ENCODE measurements at places on chromosomes 6 and 20.

- peak; percentile 99 for DNase-seq
These were observed at the start of gene PPP1R10 for GRCh38 chr6:30616811-30617564. TSS of gene PPP1R10 (minus strand) at chr6:30617243. CDS start at chr6:30609944, 7,299 bp downstream.

DNA sequence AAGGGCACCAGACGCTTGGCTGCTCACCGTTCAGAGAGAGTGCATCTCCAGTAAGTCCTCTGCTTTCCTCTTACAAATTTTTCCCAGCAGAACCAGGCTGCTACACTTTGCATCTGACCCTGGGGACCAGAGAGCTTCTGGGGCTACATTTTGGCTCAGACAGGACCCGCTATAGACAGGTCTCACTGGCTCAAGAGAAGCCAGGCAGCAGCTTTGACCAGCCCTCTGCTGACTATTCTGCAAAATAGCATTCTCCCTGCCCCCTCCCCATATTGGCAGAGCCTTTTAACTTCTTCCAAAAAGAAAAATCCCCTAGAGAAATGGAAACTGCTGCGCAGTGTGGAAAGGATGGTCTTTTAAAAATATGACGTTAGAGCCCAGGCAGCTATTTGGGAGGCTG lies 37.2 kb downstream of the CPXM1 start:
- DNase-seq, result no peak

DNA sequence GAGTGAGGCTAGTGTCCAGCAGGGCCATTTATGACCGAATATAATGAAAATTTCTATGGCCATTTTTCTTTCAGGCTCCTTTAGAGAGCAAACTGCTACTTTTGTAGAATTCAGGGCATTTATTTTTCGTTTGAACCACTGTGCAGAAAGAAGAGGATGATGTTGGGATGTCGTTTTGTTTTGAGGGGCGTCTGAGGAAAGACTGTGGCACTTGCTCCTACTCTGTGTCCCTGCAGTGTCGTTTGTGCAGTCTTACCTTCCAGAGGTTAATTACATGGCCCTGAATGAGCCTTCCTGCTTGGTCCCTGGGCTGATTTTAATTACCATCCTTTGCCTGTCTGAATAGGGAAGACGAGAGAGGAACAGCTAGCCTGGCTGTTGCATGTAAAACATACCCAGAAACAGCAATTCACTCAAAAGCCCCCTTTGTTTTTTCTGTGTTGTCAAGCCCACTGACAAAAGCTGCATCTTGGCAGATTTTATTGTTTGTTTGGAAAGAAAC lies 65.3 kb downstream of the CTNNBL1 start:
- no peak for DNase-seq

DNA sequence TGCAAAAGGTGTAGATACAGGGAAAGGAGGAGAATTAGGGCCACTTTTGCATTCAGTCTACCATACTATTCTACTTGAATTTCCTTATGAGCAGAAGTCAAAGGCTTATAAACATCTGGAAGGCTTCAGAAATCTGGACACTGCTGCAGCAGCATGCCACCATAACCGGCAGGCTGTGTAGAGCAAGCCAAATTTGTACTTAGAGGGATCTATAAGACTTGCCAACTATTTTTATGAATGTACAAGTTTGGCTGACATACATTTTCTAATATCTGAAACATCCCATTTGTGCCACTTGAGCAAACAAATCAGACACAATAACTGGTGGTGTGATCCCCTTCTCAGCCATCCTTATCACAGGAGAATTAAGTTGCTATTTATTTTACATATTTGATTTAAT lies 14.0 kb upstream of the PLCB1 start:
- DNase-seq, result no peak

DNA sequence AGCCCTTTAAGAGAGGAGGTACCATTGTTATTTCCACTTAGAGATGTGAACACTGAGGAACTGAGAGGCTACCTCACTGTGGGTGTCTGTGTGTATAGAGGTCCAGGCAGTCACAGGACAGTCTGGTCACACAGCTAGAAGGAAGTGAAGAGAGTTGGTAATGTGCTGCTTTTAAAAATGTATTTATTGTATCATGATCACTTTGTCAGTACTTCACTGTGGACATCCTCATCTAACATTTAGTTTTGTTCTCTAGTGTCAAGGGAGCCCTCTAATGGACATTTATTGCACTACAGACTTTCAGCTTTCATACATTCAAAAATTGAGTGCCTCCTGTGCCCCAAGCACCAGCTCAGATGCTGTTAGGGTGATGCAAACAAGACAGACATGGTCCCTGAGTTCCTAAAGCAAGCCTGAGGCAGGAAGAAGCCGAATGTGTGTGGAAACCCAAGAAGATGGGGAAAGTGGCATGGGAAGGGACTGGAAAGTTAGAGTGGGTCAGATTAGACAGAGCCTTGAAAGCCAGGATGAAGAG lies 123.0 kb downstream of the SLC16A10 start:
- peak; percentile 44 for DNase-seq

GRCh38 chr6:110778333-110778732 lies 36.9 kb downstream of the CDK19 start:
- no peak for DNase-seq

- no peak for DNase-seq
These were observed 15.6 kb upstream of the JAG1 start for GRCh38 chr20:10689385-10689784.

DNA sequence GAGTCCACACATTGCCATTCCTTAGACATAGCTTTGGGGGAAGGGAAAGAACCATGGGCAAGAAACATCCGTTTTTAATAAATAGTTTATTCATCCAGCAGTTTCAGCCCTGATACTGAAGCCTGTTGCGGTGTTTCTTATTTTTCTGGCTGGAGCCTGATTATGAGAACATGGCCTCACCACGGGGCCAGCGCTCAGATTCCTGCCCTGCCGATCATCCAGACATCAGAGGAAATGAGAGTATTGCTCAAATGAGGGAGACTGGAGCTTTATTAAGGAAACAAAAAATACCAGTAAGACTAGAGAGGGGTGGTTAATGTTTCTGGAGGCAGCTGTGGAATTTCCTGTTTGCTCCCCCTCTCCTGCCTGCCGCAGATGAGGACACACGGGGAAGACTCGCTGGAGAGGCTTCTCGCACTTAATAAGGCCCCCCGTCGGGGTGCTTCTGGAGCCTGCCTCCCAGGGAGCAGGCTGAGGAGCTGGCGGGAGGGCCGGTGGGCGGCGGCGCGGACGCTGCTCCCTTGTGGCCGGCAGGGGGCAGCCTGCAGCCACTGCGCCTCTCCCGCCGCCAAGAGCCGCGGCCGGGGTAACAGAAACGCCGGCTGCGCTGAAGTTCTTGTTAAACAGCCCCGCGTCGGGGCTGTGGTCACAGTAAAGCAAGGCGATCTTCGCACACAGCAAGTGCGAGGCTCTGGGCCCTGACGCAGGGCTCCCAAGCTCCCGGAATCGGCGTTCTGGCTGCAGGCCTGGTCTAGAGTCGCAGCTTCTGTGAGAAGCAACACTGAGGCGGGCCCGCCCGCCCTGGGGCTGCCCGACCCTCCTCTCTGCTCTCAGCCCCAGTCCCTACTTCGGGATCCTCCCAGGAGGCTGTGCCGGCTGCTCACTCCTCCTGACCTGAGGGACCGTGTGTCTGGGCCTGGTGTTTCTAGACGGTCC lies 17.5 kb downstream of the LEMD2 start:
- peak; percentile 74 for DNase-seq

GRCh38 chr6:157629220-157629619 lies 193.8 kb upstream of the SNX9 start:
- DNase-seq, result no peak

DNA sequence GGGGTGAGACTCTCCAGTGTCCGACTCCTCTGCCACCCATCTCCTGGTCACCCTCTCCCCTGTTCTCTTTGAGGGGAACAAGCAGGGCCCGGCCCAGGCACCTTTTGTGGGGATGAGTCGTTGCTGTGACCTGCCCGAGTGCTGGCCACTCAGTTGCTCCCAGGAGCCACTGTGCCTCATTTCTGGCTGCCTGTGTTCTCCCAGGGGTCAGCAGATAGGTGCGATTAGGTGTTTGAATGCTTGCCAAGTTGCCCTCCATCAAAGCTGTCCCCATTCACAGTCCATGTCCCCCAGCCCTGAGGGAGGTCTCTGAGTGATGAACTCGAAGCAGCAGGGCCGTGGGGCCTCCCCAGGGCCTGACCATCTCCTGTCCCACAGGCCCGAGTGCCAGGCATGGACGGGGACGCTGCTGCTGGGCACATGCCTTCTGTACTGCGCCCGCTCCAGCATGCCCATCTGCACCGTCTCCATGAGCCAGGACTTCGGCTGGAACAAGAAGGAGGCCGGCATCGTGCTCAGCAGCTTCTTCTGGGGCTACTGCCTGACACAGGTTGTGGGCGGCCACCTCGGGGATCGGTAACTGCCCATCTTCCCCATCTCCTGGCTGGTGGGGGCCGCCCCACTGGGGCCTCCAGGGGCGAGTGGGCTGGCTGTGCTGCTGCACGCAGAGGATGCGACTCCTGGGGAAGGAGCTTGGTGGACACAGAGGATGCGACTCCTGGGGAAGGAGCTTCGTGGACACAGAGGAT lies 4.1 kb downstream of the SLC17A9 start:
- DNase-seq, result no peak

GRCh38 chr20:4018023-4018748 lies 2.8 kb upstream of the RNF24 start:
- DNase-seq, result no peak

DNA sequence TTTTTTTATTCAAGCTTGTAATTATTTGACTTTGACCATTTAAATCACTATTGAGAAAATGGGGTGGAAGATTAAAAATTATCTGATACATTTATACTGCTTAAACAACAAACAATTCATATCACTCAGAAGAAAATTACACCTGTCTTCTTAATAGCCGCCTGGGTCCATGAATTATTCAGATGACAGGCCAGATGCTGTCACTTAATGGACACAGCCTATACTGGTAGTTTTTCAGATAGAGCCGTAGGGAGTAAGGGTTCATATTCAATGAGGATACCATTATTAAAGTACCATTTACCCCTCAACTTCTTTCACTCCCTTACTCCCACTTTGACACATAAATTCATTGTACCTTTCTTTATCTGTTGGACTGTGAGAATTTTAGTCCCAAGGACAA lies 1193.4 kb upstream of the MAP3K7 start:
- no peak for DNase-seq
